ENCODE measurements at places on chromosomes 1 and 21.
A peak's percentile ranks its signal among the peaks of the same experiment; 100 is the strongest.

- DNase-seq = peak; percentile 45
These were observed 6.1 kb upstream of the IGFN1 start for GRCh38 chr1:201184307-201185122.

DNA sequence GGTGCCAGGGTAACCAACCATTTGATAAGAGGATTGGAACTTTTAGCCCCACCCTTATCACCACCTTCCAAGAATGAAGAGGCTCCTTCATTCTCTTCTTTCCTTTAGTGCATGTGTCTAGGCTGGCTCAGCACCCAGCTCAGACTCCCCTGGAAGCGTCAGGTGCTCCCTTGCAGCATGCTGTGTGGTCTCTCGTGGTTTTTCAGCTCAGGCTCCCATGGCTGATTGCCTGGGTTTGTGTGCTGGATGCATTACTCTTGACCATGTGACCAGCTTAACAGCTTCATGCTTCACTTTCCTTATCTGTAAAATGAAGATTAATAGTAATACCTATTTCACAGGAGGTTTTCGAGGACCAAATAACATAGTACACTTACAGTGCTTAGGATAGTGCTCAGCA lies 198.4 kb downstream of the HHAT start:
- no peak for DNase-seq

GRCh38 chr21:45104560-45104959 lies 30.2 kb downstream of the ADARB1 start:
- peak; percentile 27 for DNase-seq

DNA sequence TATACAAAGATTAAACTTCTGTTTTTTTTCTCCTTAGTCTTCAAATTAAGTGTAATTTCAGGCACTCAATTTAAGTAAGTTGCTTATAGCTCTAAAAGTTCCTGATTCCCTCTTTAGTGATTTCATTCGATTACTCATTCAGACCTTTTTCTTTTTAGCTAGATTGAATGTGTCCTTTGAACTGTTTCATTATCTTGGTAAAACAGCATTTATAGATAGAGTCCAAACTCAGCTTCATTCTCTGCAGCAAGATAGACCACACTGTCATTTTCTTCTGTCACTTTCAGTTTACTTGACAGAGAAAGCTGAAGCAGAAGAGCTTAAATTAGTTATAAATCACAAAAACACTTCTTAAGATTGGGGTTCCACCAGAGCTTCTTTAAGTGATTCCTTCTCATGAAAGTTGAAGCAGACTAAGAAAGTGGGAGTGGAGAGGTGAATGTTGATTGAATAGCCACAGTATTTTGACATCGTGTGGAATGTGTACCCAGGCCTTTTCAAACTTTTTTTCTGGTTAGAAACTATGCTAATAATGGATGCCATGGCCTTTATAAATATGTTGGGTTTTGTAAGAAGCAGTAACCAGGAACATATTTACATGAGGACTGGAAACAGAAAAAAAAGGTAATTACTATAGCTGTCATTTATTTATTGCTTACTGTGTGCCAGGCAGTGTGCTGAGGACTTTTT lies 52.2 kb downstream of the ZBTB40 start:
- DNase-seq = no peak

DNA sequence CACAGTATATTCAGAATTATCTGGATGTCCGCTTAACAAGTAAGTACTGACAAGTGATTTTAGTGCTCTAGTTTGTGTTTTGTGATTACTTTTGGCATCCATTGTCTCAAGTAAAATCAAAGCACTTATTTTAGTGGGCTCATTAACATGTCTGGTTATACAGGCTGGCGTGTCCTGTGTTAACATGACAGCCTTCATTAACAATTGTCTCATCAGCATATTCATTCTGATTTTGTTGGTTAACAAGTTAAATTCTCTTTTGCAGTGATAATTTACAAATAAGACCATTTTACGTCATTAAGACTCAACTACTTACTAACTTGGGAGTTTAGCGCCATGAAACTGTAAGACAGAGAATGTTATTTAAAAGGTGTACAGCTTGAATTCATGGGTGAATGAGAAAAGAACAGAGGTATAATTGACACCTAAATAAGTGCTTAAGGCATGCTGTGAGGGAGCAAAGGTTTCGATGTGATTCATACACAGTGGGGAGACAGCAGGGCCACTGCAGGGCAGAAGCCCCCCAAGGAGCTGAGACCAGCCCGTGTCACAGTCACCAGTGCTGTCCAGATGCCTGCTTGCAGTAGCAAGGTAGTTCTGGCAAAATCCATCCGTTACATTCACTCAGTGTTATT lies 22.4 kb downstream of the TAF5L start:
- no peak for DNase-seq

Data from COLO829 (cell line).